ENCODE measurements at places on chromosomes 7 and 10.

DNA sequence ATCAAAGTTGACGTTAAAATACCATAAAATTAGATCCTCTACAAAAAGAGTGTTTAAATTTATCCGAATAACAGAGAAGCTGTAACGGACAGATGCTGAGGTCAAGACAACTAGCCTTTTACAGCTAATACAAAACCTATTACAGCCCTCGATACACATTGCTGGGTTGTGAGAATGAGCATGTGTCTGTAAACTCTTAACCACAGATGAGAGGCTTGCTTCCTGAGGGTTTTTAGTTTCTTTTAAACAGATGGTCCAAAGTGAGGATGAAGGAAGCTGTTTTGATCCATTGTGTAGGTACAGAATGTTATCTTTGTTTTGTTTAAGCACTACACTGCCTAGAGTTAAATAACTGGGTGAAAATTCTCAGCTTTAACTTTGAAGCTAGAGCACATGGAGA lies 578.2 kb downstream of the PARD3 start:
- no peak for DNase-seq

DNA sequence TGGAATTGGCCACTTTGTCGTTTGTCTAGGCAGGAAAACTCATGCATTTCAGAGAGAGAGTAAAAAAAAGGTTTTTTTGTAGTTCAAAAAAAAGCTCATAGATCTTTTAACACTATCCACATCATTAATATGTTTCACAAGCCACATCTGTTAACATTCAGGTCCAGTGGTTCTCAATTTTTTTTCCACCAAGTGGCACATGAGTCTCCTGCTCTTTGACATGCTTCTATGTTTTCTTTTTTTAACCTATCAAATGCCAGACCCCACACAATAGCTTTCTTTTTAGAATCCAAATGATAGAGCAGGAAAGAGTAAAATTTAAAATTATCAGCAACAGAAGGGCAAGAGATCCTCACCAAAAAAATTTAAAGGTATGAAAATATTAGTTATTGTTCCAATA lies 20.3 kb downstream of the NOD1 start:
- DNase-seq: no peak

- no peak for DNase-seq
Measured at GRCh38 chr10:118076705-118077104, 30.0 kb upstream of the RAB11FIP2 start.

DNA sequence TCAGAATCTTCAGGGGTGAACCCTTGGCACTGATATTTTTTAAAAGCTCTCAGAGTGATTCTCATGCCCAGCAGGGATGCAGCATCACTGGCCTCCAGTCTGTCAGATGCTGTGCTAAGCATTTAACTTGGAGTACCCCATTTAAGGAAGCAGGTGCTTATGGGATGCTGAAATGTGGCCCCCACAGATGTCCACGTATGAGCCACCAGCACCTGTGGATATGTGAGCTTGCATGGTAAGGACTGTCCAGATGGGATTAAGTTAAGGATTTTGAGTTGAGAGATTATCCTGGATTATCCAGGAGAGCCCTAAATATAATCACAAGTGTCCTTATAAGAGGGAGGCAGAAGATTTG lies 17.7 kb downstream of the CHST3 start:
- DNase-seq: no peak

DNA sequence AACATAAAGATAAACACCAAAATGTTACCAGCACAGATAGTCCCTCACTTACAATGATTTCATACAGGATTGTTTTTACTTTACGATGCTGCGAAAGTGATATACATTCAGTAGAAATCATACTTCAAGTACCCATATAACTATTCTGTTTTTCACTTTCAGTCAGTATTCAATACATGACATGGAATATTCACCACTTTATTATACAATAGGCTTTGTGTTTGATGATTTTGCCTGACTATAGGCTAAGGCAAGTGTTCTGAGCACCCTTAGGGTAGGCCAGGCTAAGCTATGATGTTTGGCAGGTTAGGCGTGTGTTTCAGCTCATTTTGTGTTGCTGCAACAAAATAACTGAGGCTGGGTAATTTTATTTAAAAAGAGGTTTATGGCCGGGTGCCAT lies 155.0 kb downstream of the RTKN2 start:
- no peak for DNase-seq

- DNase-seq: peak; percentile 3
Measured at GRCh38 chr7:144256112-144256511, 8.5 kb downstream of the OR2A7 start.

GRCh38 chr10:92087750-92088395 lies 164.3 kb downstream of the BTAF1 start:
- peak; percentile 86 for DNase-seq

DNA sequence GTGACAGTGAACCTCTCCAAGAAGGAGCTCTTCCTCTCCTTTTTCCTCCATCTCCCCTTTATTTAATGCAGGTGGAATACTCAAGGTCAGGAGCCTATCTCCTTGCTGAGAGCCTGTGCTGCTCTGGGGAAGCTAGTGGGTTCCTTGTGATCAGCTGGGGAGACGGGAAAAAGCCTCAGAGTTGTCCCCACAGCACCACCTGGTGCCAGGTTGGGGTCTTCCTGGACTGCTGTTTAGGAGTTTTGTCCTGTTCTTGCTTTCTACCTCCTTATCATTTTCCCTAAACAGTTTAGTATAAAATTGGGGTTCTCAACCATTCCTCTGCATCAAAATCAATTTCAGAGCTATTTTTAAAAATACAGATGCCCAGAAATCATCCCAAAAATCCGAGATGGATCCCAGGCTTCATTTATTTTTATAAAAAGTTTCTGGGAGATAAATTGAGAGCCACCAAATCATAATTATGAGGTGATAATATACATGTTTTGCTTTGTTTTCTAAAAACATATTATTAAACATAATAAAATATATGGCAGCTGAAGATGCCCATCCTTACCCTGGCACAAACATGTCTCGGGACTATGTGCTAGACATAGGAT lies 44.3 kb downstream of the MACC1 start:
- peak; percentile 72 for DNase-seq

DNA sequence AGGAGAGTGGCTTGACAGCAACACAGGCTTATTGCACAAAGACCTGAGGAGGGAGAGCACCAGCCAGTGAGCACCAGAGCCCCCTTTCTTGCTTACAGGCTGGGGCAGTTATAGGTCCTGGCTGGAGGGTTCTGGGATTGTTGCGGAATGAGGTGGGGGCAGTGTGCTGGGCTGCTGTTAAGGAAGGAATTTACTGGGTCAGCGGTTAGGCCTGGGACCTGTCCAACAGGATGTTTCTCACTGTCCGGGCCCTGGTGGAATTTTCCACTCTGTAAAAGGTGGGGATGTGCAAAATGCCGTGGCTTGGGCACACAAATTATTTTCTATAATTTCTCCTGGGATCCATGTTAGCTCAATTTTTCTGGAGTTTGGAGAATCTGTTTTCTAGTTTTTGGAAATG lies 757.3 kb downstream of the TYW1 start:
- no peak for DNase-seq

DNA sequence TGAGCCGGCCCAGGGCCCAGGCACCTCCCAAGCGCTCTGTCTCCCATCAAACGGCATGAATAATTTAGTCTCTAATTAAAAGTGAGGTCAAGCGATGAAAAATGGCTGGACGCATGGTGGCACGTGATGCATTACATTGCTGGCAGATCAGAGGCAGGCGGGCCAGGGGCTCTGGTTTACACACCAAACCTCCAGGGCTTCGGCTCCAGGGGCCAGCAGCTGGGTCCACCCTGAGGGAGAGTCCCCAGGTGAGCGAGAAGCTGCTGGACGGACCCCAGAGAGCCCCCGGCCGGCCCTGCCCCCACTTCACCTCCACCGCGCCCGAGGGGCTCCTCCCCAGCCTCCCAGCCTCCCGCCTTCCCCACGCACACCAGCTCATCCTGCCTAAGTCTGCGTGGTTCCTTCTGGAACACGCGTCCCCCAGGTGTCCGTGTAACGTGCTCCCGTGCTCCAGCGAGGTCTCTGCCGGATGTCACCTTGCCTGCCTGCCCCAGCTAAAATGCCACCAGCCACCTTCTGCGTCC lies 23.2 kb downstream of the UNCX start:
- no peak for DNase-seq

GRCh38 chr7:42694894-42695507 lies 216.9 kb downstream of the C7orf25 start:
- DNase-seq: no peak

DNA sequence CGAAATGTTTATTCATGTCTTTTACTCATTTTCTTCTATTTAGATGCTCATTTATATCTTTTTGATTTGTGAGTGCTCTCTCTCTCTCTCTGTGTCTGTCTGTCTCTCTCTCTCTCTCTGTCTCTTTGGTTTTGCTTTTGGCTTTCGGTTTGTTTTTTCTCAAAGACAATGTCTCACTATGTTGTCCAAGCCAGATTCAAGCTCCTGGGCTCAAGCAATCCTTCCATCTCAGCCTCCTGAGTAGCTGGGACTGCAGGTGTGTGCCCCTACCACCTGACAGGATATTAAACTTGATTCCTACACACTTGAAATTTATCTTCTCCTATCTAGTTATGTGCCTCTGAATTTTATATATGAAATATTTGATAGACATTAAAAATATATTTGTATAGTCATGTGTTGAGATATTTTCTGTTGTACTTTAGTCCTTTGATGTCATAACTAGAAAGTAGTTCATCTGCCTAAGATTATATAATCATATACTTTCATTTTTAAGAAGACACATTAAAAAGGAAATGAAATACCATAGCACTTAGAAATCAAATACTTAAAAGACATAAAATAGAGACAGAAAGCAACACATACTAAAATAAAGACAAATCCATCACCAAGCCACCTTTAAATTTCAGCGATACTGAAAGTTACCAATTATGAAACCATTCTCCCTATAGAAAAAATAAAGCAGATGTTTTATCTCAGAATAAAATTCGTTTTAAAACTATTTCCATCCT lies 68.1 kb upstream of the SFMBT2 start:
- no peak for DNase-seq

GRCh38 chr7:14020339-14020900 lies 31.0 kb upstream of the ETV1 start:
- no peak for DNase-seq

GRCh38 chr10:118979661-118980060 lies 49.9 kb upstream of the NANOS1 start:
- DNase-seq: no peak

DNA sequence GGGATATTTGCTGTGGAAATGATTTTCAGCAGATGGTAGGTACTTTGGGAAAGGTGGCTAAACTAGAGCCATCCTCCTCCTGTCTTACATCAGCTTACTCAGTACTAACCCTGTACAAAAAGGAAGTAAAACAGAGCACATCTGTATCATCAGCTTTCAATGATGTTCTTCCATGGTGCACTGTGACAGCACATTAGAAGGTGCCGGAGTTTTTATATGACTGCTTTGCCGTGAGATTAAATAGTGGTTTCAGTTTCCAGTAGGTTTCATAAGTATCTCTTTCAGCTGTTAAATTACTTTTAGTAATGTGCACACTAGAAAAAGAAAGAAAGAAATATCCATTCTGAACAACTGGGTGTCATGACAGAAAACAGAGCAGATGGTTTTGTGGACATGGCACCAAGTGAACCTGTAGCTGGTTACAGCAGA lies 86.5 kb downstream of the ARID5B start:
- DNase-seq: no peak

GRCh38 chr10:132137111-132138072 lies 49.4 kb upstream of the DPYSL4 start:
- no peak for DNase-seq

GRCh38 chr7:20320322-20320721 lies 10.4 kb upstream of the ITGB8 start:
- no peak for DNase-seq

GRCh38 chr7:27030393-27031050 lies 65.3 kb downstream of the HOXA1 start:
- no peak for DNase-seq

GRCh38 chr7:17031906-17032551 lies 150.2 kb upstream of the AGR3 start:
- no peak for DNase-seq

GRCh38 chr10:7407368-7408290 lies 3.2 kb downstream of the SFMBT2 start:
- DNase-seq: no peak

- DNase-seq: peak; percentile 75
Measured at GRCh38 chr10:102643336-102644065, 778 bp upstream of the TRIM8 start.

GRCh38 chr7:12805518-12805928 lies 118.1 kb downstream of the ARL4A start:
- DNase-seq: no peak

GRCh38 chr10:117170244-117170643 lies 27.0 kb upstream of the KCNK18 start:
- DNase-seq: no peak

- DNase-seq: peak; percentile 64
Measured at GRCh38 chr10:26488344-26488743, 50.2 kb downstream of the APBB1IP start.
